Pericardium fibroblast (primary cell): ENCODE measurements at places on chromosomes 4 and X. TPM values are rescaled to one million over a fixed set of nuclear protein-coding genes. Genes with fewer than 3 reads are reported as not detected.

ASB9 gene
- total RNA-seq: 0.17 and 0.23 TPM in 2 replicates

ZFP92 gene
- total RNA-seq: 0.09 and 0.58 TPM in 2 replicates

GJB1 gene
- not detected in 2 replicates for total RNA-seq

PROM1 gene
- total RNA-seq: 0.12 TPM in 1 of 2 replicates, not detected in the other

MGARP gene
- total RNA-seq: 16.0 and 40.5 TPM in 2 replicates

NAP1L2 gene
- total RNA-seq: not detected in 2 replicates

AKAP14 gene
- not detected in 2 replicates for total RNA-seq

PAGE1 gene
- not detected in 2 replicates for total RNA-seq

LRIT3 gene
- not detected in 2 replicates for total RNA-seq

CXCL6 gene
- total RNA-seq: 3.2 and 18.8 TPM in 2 replicates

TCEAL8 gene
- total RNA-seq: 96.3 and 111 TPM in 2 replicates

RAB33A gene
- total RNA-seq: 3.6 and 10.6 TPM in 2 replicates

USP9X gene
- 37.0 and 46.4 TPM in 2 replicates for total RNA-seq

RBMXL3 gene
- total RNA-seq: not detected in 2 replicates

CFP gene
- 0.17 and 0.70 TPM in 2 replicates for total RNA-seq

POLN gene
- 1.1 and 1.9 TPM in 2 replicates for total RNA-seq

BEX2 gene
- 1.5 and 3.2 TPM in 2 replicates for total RNA-seq

P2RY8 gene
- 0.09 TPM in 1 of 2 replicates, not detected in the other for total RNA-seq

APELA gene
- total RNA-seq: not detected in 2 replicates

SPATA18 gene
- total RNA-seq: 2.9 and 7.7 TPM in 2 replicates

ETDA gene
- total RNA-seq: not detected in 2 replicates
